ENCODE measurements at places on chromosomes 16 and 17. TPM values are rescaled to one million over a fixed set of nuclear protein-coding genes. Genes with fewer than 3 reads are reported as not detected.
A peak's percentile ranks its signal among the peaks of the same experiment; 100 is the strongest.

PIPOX gene
- total RNA-seq, result 15.0 TPM

DHRS11 gene
- total RNA-seq, result 7.3 TPM

ACSF3 gene
- total RNA-seq, result 115 TPM

KRTAP3-1 gene
- not detected for total RNA-seq

C17orf113 gene
- 2.1 TPM for total RNA-seq

SOX8 gene
- total RNA-seq, result 1.2 TPM

IL32 gene
- 2.0 TPM for total RNA-seq

ZNF597 gene
- 5.0 TPM for total RNA-seq

HOXB1 gene
- total RNA-seq, result not detected

SLC2A4 gene
- not detected for total RNA-seq

CLDN9 gene
- not detected for total RNA-seq

GRCh38 chr16:89696670-89697128 is 4.8 kb downstream of the SPATA2L start:
- peak; percentile 51 for DNase-seq

DNA sequence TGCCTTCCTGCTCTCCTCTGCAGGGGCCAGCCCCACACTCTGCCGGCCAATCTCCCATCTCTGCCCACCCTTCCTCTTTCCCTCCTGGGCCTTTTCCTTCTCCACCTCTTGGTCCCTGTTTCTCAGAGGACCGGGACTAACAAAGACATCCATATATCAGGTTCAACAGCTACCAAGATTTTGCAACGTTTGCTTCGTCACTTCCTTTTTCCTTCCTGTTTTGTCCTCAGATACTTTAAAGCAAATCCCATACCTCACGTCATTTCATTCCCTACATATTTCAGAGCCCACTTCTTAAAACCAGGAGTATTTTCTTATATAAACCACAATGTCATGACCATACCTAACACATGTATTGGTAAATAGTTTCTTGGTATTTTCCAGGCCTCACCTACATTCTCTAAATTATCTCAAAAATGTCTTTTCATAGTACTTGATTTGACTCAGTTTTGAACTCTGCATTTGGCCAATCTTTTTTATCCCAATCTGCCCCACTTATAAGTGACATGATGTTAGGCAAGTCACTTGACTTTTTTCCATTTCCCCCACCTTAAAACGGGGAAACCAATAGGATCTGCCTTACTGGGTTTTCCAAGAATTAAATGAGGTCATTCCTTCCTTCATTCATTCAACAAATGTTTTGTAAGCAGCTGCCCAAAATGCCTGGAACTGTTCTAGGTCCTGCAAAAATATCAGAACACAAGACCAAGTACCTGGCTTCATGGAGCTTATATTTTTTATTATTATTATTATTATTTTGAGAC is 7.2 kb upstream of the USP10 start:
- no peak for DNase-seq

GRCh38 chr16:89601906-89602272 is 11.6 kb upstream of the DPEP1 start:
- no peak for DNase-seq

- no peak for DNase-seq
Measured at GRCh38 chr17:73357318-73357717, 45.5 kb upstream of the CDC42EP4 start.

GRCh38 chr17:1313270-1314005 is 34.0 kb downstream of the TRARG1 start:
- no peak for DNase-seq

GRCh38 chr17:75176625-75177024 is 6.1 kb downstream of the SUMO2 start:
- no peak for DNase-seq

DNA sequence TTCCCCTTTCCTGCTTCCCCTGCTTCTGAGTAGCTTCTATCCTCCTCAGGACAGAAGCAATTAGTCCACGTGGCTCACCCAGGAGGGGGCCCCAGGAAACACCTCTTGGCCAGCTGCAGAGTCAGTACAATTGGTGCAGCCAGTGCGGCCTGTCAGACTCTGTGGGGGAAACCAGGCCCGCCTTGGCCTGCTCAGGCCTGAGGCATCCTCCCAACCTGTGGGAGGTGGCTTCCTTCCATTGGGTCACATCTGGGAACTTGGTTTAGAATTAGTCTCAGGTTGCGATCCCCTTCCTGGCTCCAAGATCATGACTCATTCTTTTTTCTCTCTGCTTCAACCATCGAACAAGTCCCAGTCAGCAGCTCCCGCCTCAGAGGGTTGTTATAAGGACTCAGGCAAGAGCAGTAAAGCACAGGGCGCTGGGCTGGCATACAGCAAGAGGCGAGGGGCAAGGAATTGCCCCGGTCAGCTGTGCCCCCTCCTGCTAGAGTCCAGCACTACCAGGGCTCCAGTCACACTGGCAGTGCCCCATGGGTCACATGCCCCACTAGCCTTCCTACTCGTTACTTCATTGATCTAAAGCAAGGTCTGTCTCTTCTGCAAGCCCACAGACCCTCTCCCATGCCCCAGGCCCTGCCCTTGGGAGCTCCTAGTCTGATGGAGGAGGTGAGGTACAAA is 8.1 kb upstream of the EPX start:
- no peak for DNase-seq

- DNase-seq, result no peak
Measured at GRCh38 chr17:8631554-8631877, 991 bp upstream of the MYH10 start.

DNA sequence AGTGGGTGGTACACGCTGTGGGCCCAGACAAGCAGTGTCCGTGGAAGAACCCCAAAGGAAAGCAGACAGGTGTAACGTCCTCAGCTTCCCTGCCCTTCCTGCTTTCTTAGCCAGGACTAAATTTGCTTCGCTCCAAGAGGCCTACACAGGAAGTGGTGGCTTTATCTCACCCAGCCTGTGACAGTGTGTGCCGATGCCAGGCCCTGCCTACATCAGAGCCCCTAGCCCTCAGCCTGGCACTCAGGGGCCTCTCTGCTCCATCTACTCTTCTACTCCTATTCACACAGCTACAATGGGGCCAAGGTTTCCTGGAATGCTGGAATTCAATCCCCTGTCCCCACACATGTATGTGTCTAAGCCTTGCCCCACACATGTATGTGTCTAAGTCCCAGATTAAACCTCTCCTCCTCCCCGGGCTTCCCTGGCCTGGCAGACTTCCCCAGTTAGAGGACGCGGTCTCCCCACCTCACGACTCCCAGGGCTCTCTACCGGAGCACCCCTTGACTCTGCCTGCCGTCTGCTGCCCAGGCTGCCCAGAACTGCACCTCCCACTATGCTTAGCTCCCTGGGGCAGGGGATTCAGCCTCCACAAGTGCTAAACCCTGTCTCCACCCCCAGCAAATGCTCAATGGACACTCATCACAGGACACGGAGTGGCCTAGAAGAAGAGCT is 8.2 kb downstream of the PGAP3 start:
- DNase-seq, result peak; percentile 75

GRCh38 chr17:258045-258734 is 76.7 kb upstream of the DOC2B start:
- DNase-seq, result no peak

GRCh38 chr16:31365131-31365865 is 10.3 kb downstream of the ITGAX start:
- DNase-seq, result no peak

GRCh38 chr17:2888326-2888725 is 92.1 kb downstream of the RAP1GAP2 start:
- no peak for DNase-seq

GRCh38 chr16:85709766-85710585 is 21.2 kb upstream of the GINS2 start:
- no peak for DNase-seq

DNA sequence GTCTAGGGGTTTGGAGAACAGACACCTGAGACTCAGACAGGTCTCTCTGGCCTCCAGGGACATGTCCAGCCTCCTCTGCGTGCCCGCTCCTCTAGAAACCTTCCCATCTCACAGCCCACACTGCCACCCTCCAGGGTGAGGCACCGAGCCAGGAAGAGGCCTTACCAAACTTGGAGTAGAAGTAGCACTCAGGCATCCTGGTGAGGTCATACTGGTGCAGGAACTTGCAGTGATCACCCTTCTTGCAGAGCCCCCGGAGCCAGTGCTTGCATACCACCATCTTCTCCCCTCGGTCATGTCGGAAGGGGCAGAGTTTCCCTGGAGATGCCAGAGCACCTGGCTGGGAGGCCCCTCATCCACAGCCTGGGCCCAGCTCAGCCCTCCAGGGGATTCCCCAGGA is 4.2 kb downstream of the CPSF4L start:
- DNase-seq, result no peak

- DNase-seq, result no peak
Measured at GRCh38 chr17:59621771-59622170, 2.1 kb downstream of the CLTC start.

DNA sequence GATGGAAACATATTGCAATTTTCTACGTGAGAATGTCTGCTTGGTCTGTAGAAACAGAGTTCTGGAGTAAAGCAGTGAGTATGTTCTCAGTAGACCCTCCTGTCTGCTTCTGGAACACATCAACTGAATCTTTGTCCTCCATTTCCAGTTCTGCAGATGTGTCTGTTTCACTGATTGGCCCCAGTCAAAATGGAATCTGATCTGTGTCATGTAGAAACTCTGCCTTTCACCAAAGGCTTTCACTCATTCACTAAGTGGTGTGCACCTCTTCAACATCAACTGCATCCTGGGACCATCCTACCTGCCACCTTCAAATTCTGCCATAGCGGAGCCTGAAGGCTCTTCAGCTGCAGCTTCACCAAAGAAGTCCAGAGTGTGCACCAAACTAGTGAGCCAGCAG is 2.8 kb upstream of the ZNF267 start:
- peak; percentile 21 for DNase-seq

DNA sequence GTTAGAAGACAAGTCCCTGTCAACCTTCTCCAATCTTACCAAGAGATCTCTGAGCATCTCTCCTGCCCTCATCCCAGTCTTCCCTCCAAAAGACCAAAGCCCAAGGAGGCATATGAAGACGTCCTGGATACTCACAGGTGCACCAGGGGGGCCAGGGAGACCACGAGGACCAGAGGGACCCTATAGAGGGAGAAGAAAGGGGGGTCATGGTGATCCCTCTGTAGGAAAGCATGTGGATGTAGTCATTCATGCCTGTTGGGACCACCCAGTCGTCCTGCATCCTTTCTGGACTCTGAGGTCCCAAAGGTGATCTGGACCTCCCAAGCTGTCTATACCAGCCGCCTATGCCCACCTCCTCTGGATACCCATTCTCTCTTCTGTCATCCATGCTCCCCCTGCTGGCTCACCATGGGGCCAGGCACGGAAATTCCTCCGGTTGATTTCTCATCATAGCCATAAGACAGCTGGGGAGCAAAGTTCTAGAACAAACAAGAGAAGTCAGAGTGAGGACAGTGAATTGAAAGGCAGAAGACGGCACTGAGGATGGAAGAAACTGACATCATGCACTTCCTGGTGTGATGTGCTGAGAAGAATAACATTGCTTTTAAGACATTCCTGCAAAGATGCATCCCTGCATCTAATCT is 3.3 kb downstream of the COL1A1 start:
- DNase-seq, result peak; percentile 69

DNA sequence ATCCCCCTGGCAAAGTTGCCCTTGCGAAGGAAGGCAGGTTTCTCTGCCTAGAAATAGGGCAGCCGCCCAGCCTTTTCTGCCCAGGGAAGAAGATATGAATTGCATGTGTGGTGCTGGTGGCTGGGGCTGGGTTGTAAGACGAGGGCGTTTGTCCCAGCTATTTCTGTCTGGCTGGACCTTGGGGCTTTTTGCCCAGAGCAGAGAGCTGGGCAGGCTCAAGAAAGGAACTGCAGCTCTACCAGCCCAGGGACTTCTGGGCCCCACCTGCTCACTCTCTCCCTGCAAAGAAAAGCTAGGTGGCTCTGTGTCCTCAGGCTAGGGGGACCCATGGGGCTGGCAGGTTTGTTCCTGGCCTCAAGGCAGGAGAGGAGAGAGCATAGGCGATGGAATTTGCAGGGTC is 586 bp downstream of the CACNG1 start:
- no peak for DNase-seq

GRCh38 chr16:23826528-23827045 is 9.2 kb upstream of the PRKCB start:
- DNase-seq, result peak; percentile 84

DNA sequence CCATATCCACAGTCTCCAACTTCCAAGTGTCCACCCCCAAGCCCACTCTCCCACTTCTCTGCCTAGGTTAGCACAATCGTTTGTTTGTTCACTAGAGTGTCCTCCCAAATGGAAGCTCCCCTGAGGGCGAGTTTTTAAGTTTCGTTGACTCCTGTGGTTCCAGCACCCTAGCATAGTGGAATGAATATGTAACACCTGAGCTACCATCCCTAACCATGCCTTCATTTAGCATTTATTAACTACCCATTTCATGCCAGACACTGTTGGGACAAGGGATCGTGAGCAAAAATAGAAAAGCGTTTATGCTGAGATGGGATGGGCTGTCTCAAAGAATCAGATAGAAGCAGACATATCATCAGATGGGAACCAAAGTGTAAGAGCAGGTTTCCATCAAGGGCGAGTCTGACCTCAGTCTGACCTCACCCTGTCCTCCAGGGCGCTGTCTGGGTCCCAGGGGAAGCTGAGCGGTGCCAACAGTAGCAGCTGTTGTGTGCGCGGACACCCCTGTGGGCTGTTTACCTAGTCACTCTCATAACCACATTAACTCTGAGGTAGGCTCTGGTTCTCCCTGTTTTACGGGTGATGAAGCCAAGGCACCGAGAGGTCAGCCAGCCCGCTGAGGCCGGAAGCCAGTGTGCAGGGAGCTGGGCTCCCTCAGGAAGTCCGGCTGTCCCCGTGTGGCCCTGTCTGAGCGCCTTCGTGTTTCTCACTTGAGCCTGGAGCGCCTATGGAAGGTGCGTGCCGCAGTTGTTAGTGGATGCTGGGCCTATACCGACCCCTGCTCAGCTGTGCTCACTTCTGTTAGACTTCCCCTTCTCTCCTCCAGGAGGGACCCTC is 6.2 kb downstream of the CNP start:
- DNase-seq, result peak; percentile 60

GRCh38 chr16:86520317-86521210 is 10.2 kb downstream of the FOXF1 start:
- DNase-seq, result no peak

GRCh38 chr17:50681263-50682200 is 26.2 kb downstream of the ANKRD40 start:
- no peak for DNase-seq

GRCh38 chr17:42276609-42277341 is 584 bp upstream of the STAT5B start:
- DNase-seq, result no peak

GRCh38 chr17:42112552-42113176 is at the start of gene DHX58:
Gene DHX58, minus strand, starts transcription at chr17:42112714. Its CDS starts 822 bp downstream, at chr17:42111892.
- peak; percentile 91 for DNase-seq

DNA sequence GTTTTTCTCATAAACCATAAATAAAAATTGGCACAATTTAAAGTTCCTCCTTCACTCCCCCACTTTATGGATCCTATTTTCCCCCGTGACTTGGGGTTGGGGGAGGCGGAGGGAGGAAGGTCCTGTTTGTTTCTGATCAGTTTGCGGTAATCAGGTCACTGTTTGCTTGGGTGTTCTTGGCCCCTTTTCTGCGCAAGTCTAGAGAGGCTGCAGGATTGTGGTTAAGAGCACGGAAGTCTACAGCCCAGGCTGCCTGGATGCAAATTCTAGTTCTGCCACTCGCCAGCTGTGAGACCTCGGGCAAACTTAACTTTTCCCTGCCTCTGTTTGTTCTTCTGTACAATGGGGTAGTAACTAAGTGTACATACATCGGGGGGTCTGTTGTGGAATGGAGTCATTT is 12.1 kb downstream of the ATP2C2 start:
- DNase-seq, result peak; percentile 19
